PC-3 (cell line): ENCODE measurements at places on chromosomes 3 and 15. TPM values are rescaled to one million over a fixed set of nuclear protein-coding genes. Genes with fewer than 3 reads are reported as not detected.

The DLEC1 gene
- total RNA-seq = not detected in 2 replicates

DNA sequence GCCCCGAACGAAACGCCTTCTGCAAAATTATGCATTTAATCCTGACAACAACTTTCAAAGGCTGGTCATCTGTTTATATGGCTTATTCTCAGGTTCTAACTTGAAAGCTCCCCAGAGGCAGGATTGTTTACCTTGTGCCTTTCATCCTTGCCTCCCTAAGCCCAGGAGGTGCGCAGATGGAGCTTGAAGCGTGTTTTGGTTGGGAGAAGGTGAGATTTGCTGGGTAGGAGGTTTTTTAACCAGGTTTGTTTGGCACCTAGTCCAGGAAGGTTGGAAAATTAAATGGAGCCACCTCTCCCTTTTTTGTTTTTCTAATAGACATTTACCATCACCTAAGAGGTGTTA, 675 bp downstream of the TSEN2 start:
- H3K36me3 ChIP-seq = peaks cover 17% of the 10 kb centered on the region; the same call in 1 of the 2 replicates
- no peaks in the 10 kb centered on the region for H3K27me3 ChIP-seq
- H3K27ac ChIP-seq = peak overlapping the region; percentile 81
- H3K4me1 ChIP-seq = peaks cover 53% of the 10 kb centered on the region
- peak overlapping the region; percentile 81 for H3K4me3 ChIP-seq
- no peak for DNase-seq

DNA sequence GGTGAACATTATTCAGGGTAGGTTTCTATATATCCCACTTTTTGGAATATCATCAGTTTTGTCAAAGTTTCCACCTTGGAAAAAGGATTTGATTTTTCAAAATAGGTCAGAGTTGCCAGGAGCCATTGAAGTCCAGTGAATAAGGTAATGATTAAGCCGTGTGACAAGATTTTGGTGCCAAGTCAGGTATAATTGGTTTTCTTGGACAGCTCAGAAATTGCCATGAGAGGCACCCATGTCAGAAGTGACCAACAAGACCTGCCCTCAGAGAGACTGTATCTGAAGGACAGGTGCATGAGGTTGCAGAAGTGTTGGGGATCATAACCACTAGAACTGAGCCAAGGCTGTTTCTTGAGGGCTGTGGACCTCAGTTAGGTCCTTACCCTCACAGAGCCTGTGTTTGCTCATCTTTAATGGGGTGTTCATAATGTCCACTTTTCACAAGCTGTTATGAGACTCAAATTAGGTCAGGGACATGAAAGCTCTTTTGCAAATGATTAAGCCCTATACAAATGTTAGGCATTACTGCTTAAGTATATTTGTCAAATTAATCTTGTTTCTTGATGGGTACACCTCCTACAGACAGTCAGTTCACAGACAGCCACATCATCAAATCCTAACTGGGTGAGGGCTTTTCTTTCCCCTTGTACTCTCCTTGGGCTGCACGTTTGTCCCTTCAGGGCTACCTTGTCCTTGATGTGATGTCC, 32.3 kb downstream of the CASR start:
- peaks cover 75% of the 10 kb centered on the region for H3K27me3 ChIP-seq
- no peak for DNase-seq
- H3K36me3 ChIP-seq = no peaks in the 10 kb centered on the region
- no peak overlapping the region for H3K4me3 ChIP-seq
- H3K27ac ChIP-seq = no peak overlapping the region
- H3K4me1 ChIP-seq = no peaks in the 10 kb centered on the region

DNA sequence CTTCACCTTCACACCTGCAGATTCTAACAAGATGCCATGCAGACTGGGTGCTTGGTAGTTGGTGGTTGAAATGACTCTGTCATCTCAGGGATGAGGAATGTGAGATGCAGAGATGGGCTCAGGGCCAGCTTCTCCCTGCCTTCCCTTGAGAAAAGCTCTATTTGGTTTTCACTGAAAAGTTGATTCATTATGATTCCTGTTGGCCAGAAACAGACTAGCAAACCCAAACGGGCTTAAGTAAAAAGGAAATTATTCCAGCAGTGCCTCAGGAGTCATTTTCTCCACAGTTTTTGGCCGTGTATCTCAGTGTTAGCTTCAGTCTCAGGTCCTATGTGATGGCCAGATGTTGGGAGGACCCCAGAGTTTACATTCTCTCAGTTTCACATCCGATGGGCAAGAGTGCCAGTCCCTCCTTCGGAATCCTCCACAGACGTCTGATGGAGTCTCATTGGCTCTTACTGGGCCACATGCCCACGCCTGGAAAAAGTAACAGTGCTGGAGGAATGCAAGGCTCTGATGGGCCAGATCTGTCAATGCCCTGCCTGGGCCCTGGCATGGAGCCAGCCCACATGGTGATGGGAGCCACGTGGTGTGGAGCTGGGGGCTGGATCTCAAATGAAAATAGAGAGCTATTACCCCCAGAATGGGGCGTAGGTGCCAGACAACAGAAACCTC, 22.3 kb upstream of the SACM1L start:
- H3K4me1 ChIP-seq = peaks cover 36% of the 10 kb centered on the region
- peak; percentile 85 for DNase-seq
- no peak overlapping the region for H3K4me3 ChIP-seq

GRCh38 chr3:60095516-60095915, 1045.7 kb upstream of the CFAP20DC start:
- no peak overlapping the region for H3K4me3 ChIP-seq
- H3K4me1 ChIP-seq = no peaks in the 10 kb centered on the region
- DNase-seq = no peak
- H3K27me3 ChIP-seq = 0 out of 2 replicates have a peak, but pooled peaks cover 15% of the 10 kb centered on the region

GRCh38 chr3:113495035-113495434, 19.9 kb downstream of the SPICE1 start:
- no peaks in the 10 kb centered on the region for H3K27me3 ChIP-seq
- no peak overlapping the region for H3K4me3 ChIP-seq
- H3K4me1 ChIP-seq = peaks cover 25% of the 10 kb centered on the region
- peak overlapping the region; percentile 9; the same call in 1 of the 2 replicates for H3K27ac ChIP-seq

DNA sequence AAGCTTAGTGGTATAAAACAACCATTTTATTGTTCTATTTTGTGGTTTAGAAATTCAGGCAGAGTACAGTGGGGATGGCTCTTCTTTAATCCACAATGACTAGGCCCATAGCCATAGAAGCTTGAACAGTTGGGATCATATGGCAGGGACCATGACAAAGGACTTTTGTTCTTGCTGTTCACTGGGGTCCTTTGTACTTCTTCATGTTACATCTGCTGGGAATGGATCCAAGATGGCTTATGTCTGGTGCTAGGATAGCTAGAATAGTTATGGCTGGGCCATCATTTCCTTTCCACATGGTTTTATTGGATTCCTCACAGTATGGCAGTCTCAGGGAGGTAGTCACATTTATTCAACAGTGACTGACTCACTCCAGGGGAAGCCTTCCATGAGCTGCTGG, 427.9 kb upstream of the AGTR1 start:
- no peaks in the 10 kb centered on the region for H3K4me1 ChIP-seq
- H3K27me3 ChIP-seq = no peaks in the 10 kb centered on the region
- H3K4me3 ChIP-seq = no peak overlapping the region
- H3K36me3 ChIP-seq = no peaks in the 10 kb centered on the region
- H3K27ac ChIP-seq = no peak overlapping the region
